Endodermal cell (in vitro differentiated cells): ENCODE measurements at places on chromosomes 4 and X. TPM values are rescaled to one million over a fixed set of nuclear protein-coding genes. Genes with fewer than 3 reads are reported as not detected.
A peak's percentile ranks its signal among the peaks of the same experiment; 100 is the strongest.

NAP1L2 gene
- total RNA-seq: 6.9 and 8.4 TPM in 2 replicates

ZFP92 gene
- 0.21 to 0.38 TPM (median 0.29 TPM) in 3 replicates for total RNA-seq

SOX3 gene
- total RNA-seq: 0.27 to 1.6 TPM (median 0.59 TPM) in 3 replicates

SLC9A6 gene
- 11.4 to 15.5 TPM (median 13.6 TPM) in 3 replicates for total RNA-seq

DNA sequence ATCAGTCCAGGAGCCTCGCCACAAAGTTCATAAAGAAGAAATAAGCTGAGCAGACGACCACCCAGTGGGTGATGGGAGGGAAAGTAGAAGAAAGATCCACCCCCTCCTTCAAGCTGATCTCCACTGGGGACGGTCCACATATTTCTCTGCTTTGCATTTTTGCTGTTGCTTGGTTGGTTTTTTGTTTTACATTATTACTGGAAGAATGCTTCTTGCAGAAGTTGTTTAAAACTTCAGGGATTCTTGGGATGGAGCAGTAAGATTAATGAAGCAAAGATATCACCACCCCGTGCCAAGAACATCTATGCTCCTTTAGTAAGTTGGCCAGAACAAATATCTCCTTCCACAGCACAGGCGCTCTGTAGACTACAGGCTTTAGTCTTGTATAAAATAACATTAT lies 30.1 kb downstream of the LGI2 start:
- no peaks in the 10 kb centered on the region for H3K36me3 ChIP-seq
- H3K27ac ChIP-seq: no peak overlapping the region
- DNase-seq: no peak
- no peaks in the 10 kb centered on the region for H3K4me1 ChIP-seq
- H3K27me3 ChIP-seq: no peaks in the 10 kb centered on the region

- no peak for DNase-seq
- H3K4me3 ChIP-seq: no peak overlapping the region
- no peaks in the 10 kb centered on the region for H3K4me1 ChIP-seq
Observed at GRCh38 chr4:66855956-66856355, 689.3 kb downstream of the CENPC start.

GRCh38 chr4:26583538-26583864 lies 383 bp upstream of the TBC1D19 start:
- H3K4me1 ChIP-seq: no peaks in the 10 kb centered on the region
- DNase-seq: no peak
- peak overlapping the region; percentile 93 for H3K4me3 ChIP-seq
- no peaks in the 10 kb centered on the region for H3K27me3 ChIP-seq
- no peaks in the 10 kb centered on the region for H3K36me3 ChIP-seq

GRCh38 chrX:4588466-4588865 lies 875.0 kb upstream of the PRKX start:
- no peaks in the 10 kb centered on the region for H3K4me1 ChIP-seq
- no peaks in the 10 kb centered on the region for H3K27me3 ChIP-seq

- H3K27me3 ChIP-seq: no peaks in the 10 kb centered on the region
- peak overlapping the region; percentile 52 for H3K4me3 ChIP-seq
- peak; percentile 79 for DNase-seq
- peaks cover 4% of the 10 kb centered on the region for H3K4me1 ChIP-seq
- H3K36me3 ChIP-seq: peaks cover 4% of the 10 kb centered on the region
Observed at GRCh38 chr4:8568068-8568668, 12.0 kb upstream of the GPR78 start.
